ENCODE measurements at places on chromosomes 7 and 10.

- DNase-seq, result no peak
Observed at GRCh38 chr10:7477538-7478334, 66.9 kb upstream of the SFMBT2 start.

DNA sequence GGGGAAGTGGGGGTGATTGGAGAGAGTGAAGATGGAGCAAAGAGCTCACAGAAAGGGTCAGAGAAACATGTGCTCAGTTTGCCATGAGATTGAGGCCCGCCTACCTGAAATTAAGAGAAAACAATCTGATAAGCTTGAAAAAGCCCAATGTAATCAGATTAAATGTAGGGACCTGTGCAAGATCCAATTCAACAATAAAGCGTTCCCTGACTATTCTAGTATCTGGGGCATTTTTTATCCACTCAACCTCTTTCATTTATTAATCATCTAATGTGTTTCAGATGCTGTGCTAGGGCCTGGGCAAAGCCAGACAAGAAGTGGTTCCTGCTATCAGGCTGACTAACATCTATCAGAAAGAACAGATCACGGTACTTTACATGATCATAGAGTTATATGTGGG lies 238.4 kb upstream of the MYO3A start:
- no peak for DNase-seq

- peak; percentile 77 for DNase-seq
Observed at GRCh38 chr7:17965603-17966002, 25.3 kb upstream of the SNX13 start.

DNA sequence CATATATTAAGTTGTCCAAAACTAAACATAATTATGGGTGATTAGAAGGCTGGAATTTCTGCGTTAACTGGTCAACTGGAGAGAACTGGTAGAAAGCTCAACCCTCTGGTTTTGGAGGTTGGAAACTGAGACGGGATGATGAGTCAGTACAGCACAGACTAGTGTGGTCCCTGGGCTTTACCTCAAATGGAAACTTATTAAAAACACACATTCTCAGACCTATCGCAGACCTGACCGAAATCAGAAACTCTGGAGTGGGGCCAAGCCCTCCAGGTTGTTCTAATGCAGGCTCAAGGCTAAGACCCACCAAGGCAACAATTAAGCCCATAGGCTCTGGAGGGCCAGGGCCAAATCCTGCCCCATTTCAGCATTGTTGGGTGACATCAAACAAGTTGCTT lies 136.9 kb downstream of the KCNMA1 start:
- no peak for DNase-seq

- DNase-seq, result no peak
Observed at GRCh38 chr10:86086418-86086817, 280.2 kb downstream of the GRID1 start.

DNA sequence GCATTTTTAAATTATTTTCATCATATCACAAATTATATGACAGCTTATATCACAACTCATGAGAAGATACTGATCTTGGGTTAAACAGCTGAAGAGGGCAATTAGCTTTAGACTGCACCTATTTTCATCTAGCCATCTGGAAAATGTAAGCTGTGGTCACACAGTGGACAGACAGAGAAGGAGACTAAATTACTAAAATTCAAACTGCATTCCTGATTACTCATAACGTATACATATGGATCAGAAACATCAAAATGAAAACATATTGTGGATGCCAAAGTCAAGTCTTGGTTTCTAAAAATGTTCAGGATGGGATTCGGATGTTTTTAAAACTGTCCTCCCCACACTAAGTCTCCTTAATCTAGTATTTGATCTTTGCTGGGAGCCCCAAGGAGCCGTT lies 6.6 kb downstream of the BBIP1 start:
- DNase-seq, result no peak

GRCh38 chr10:113052076-113052830 lies 102.2 kb downstream of the TCF7L2 start:
- peak; percentile 62 for DNase-seq

DNA sequence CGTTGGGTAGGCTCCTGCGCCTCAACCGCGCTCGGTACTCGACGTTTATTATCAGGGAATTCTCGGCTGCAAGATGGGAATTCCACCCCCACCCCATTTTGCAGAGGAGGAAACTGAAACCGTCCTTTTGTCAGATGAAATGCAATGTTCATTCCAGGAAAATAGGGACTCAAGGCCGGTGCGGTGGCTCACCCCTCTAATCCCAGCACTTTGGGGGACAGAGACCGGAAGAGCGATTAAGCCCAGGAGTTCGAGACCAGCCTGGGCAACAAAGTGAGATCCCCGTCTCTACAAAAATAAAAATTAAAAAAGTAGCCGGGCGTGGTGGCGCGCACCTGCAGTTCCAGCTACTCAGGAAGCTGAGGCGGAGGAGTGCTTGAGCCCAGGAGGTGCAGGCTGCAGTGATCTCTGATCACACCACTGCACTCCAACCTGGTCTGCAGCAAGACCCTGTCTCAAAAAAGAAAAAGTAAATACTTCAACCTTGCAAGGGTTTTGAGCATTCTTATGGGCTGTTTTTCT lies 720 bp upstream of the RFC2 start:
- DNase-seq, result peak; percentile 16

DNA sequence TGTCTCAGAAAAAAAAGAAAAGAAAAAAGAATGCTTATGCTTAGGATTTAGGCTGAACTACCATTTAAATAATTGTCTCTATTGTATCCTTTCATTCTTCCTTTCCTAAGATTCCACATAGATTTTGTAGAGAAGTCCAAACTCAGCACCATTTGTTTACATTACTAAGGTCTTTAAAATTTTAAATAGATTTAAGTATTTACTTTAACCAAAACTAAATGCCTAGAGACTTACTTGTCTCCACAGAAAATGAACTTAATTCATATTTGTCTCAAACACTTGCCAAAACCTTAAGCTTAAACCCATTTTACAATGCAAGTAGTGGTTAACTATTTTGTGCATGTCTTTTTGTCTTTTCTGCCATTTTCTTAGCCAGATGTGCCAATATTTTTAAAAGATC lies 54.1 kb upstream of the ABI1 start:
- no peak for DNase-seq

DNA sequence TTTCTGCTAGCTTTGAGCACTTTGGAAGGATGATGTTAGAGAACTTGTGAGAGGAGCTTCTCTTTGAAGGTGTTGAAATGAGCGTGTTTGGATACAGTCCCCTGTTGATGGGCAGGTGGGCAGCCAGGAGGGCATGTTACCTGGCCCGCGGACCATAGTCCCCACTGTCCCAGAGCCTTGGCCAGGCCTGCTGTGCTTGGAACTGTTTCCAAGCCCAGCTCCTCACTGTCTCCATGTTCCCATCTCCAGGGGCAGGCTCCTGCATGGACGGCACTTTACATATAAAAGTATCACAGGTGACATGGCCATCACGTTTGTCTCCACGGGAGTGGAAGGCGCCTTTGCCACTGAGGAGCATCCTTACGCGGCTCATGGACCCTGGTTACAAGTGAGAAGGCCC lies 27.2 kb upstream of the TRIM8 start:
- DNase-seq, result no peak

DNA sequence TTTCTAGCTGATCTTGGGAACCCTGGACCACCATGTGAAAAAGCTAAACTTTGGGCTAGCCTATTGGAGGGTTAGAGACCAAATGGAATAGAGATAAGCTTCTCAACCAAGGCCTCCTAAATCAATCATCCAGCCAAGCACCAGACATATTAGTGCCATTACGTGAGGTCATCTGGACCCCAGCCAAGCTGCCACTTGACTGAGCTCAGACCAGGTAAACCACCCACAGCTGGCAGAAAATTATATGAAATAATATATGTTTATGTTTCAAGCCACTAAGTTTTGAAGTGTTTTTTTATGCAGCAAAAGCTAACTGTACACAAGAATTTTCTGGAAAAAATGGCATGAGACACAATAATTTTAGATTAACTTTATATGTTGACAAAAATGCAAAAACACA lies 82.6 kb upstream of the PCGF5 start:
- no peak for DNase-seq

DNA sequence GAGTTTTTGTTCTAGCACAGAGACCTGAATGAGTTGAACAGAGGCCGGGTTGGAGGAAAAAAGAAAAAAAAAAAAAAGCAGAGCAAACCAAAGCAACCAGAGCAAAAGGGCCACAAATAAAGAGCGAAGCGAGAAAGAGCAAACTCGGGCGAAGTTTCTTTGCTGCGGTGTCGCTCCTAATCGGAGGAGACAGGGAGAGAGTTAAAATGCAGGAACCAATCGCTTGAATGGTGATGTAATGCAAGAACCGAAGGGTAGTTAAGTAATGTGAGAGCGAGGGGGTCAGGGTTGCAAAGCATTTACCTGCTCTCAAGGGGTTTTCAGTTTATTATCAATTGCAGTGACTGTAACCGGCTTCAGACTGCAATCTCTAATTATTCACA lies 271.7 kb downstream of the TRIL start:
- DNase-seq, result peak; percentile 78

- DNase-seq, result no peak
Observed at GRCh38 chr7:66303454-66304155, 98.5 kb downstream of the TPST1 start.

DNA sequence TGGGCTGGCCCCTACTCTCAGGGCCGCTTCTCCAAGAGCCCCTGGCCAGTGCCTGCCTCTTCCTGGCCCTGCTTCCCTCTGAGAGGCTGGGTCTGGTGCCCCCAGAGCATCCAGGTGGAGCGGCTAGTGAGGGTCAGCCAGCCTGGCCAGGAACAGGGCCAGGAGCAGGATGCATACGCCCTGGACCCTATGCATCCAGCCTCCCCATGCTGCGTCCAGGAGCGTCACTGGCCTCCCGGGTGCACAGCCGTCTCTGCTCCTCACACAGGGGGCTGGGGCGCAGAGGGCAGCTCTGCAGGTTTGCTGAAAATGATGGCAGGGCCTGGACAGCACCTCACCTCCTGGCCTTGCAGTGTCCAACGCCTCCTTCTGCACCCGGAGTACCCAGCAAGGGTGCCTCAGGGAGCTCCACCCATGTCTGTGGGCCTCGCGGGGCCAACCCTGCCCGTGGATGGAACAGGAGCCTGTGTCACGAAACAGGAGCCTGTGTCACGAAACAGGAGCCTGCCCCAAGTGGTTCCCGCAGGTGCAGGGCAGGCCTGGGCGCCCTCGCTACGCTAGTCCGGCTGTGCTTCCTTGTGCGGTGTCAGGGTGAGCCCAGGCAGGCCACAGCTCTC lies 246.2 kb upstream of the PPP2R2D start:
- DNase-seq, result no peak

DNA sequence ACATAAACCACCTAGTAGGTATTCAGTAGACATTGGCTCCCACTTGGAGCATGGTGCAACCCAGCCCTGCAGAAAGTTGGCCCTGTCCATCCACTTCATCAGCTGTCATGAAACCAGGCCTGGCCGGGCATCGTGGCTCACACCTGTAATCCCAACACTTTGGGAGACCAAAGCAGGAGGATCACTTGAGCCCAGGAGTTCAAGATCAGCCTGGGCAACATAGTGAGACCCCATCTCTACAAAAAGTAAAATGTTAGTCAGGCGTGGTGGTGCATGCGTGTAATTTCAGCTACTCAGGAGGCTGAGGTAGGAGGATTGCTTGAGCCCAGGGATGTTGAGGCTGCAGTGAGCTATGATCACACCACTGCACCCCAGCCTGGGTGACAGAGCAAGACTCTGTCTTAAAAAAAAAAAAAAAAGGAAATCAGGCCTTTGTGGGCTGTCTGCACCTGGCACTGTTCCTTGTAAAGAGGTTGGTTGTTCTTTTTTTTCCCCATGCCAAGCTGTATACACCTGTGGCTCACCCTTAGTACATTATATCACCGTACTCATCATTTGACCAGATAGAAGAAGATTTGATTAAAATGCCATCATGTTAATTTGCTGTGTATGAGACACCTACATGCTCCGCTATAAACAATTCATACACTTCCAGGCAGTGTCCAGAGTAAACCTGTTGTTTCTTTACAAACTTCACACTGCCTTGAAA lies 45.4 kb upstream of the GRID1 start:
- no peak for DNase-seq

DNA sequence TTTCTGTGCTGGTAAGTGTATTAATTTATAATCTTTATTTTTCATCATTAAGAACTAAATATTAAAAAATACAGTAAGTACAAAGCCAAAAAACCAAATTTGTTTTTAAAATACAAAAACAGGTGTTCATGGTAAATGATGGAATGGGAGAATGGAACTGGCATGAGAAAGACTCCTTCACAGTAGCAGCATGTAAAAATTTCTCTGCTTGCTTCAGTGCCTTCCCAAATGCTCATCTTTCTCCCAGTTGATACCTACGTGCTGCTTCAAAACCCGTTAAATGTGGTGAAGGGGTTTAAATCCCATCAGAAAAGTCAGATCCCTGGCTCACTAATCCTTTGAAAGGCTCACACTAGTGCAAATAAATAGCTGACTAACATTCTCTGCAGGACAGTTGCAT lies 4.2 kb downstream of the RNF133 start:
- DNase-seq, result no peak

DNA sequence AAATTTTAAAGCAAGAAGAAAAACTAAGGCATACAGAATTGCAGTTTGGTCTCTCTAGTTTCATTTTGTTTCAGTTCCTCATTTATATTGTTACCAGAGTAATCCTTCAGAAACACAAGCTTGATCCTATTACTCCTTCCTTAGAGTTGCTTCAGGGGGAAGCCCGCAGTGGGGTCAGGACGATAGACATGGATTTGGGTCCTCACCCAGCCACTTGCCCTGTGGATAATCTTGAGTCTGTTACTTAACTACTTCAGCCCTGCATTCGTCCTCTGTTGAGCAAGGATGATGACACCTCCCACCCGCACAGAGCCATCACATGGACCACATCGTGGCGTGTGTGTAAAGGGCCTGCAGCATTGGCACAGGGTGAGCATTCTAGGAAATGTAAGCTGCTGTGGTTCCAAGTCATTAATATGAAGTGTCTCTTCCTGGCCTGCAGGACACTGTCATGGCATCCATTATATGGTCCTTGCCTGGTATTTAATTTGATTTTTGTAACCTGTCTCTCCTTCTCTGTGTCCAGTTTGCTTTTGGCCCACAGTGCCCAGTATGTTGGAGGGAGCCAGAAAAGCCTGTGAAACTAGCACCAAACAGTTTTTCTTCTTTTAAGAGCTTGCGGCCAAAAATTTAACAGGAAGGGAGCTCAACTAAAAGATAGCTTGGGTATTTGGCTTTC lies 111.2 kb downstream of the EEPD1 start:
- DNase-seq, result no peak

DNA sequence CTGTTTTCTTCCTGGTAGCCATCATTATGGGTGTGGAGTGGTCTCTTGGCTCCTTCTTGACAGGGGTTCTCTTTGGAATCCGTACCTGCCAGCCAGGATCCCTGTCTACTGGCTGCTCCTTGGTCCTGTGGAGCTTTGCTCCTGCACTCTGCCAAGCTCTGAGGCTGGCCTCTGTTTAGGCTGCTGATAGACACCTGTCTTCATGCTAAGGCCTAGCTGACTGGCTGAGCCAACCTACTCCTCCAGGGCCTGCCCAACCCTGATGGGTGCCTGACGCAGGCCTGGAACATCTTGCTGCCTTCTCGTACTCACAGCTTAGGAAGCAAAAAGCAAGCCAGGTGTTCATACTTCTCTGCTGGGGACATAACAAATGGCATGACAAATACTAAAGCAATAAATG lies 333.6 kb upstream of the ZNF32 start:
- no peak for DNase-seq

- no peak for DNase-seq
Observed at GRCh38 chr7:105600720-105601550, 19.6 kb upstream of the EFCAB10 start.

- no peak for DNase-seq
Observed at GRCh38 chr7:130179631-130180030, 25.6 kb downstream of the TMEM209 start.
